ENCODE measurements at places on chromosomes 2 and 18. TPM values are rescaled to one million over a fixed set of nuclear protein-coding genes. Genes with fewer than 3 reads are reported as not detected.

Gene STPG4
- total RNA-seq: not detected

Gene GALR1
- total RNA-seq: not detected

Gene CD207
- 0.07 TPM for total RNA-seq

Gene TMEM185B
- 45.1 TPM for total RNA-seq

Gene ONECUT2
- 0.68 TPM for total RNA-seq

Gene SGPP2
- total RNA-seq: 0.77 TPM

Gene SERPINB12
- total RNA-seq: not detected

Gene STAT4
- 3.9 TPM for total RNA-seq

Gene ZNF396
- total RNA-seq: 0.75 TPM

Gene ZNF519
- total RNA-seq: 1.3 TPM

Data from A549 treated with dexamethasone at 1 μM for 4 hours (cell line).